ENCODE measurements at places on chromosomes 5 and 9.
A peak's percentile ranks its signal among the peaks of the same experiment; 100 is the strongest.

GRCh38 chr9:114114364-114114763, 15.3 kb upstream of the KIF12 start:
- peak; percentile 10 for DNase-seq

DNA sequence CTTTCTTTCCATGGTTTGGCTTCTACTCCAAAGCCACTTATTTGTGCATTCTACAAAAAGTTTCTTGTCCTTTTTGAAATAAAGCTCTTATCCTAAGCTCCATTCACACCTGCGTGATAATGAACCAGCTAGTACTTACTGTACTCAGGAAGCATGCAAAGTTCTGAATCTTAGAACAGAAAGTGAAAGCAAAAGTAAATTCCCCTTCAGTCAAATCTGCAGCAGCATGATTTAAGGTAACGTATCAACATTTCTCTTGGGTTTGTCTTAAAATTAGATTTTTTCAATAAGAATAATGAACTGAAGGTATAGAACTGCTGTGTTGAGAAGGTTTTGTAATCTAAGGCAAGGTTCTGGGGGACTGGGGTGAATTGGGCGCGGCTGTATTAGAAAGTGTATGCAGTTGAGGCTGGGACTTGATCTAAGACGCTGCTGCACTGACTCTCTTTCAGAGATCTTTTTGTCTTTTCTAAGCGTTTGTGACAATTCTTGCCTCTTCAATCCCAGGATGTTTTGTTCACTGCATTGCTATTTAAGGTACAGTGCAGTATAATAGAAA, at the start of gene ERAP2:
Gene ERAP2 (plus strand): TSS at position 209 of the 559 bp plus-strand sequence. CDS start 3,186 bp downstream, outside the sequence.
- no peak for DNase-seq

DNA sequence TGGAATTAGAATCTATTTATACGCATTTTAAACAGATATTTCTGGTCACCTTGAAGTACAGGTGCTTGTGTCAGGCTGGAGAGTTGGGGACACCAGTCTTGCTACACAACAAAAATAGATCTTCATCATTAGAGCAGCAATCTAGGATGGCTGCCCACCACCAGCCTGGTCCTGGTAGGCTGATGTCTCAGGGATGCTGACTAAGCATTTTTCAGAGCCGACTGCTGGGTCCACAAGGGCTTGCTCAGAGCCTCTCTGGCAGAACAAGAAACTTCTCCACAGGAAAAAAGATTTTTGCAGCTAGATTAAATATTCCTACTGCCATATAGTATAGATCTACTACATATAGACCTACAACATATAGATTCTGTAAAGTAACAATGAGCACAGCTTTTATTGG, 12.0 kb upstream of the FAM81B start:
- no peak for DNase-seq

- peak; percentile 97 for DNase-seq
Measured at GRCh38 chr9:128244837-128245231, 31.0 kb downstream of the GOLGA2 start.

- DNase-seq, result no peak
Measured at GRCh38 chr9:100577776-100578448, at the start of gene CAVIN4. Gene CAVIN4, plus strand, starts transcription at chr9:100578079. Its CDS starts 65 bp downstream, at chr9:100578144.

DNA sequence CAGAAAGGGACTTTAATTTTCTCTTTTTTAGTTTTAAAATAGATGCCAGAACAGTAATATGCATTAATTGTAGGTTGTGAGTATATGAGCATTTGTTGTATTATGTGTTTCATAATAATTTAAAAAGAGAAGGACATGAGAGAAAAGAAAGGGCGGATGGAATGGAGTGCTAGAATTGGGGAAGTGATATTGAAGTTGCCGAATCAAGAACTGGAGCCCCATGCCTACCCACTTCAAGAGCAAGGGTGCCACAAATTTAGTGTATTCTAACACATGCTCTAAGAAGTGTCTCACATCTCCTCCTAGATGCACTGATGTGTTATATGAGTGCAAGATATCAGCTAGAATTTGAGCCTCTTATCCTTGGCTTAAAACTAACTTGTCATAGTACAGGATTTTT, 43.6 kb upstream of the FYB1 start:
- no peak for DNase-seq

DNA sequence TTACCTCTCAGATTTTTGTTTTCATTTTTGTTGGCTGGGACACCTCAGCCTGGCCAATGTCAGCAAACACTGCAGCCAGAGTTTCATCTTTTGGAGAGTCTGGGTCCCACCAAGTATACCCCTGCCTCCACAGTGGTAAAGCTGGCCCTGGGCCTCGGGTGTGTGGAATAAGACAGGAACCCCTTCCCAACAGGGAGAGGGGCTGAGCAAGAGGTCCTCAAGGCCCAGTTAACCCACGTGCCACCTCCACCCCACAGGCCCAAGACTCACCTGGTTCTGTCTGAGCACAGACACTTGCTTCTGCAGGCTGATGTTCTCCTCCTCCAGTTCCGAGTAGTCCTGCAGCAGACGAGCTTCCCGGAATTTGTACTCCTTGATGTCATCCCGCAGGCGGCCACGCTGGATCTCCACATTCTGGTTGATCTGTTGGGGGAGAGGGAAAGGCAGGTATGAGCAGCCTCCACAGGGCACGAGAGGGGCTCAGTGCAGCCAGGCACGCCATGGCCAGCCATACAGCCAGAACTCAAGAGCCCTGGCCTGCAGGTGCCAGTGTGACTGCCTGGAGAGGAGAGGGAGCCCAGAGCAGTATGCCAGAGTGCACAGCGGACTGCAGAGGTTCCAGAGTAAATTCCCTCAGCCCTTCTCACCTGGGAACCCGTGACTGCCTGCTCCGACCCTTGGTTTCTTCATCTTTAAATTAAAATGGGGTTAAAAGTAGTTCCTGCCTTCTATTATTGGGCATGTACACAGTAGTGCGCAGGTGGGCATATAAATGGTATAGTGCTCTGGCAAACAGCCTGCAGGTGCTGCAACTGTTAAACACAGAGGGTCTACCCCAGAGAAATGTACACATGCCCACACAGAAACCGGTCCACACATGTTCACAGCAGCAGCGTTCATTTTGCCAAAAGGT, 42.0 kb downstream of the BICD2 start:
- DNase-seq, result no peak

- no peak for DNase-seq
Measured at GRCh38 chr9:86471171-86471815, 117.1 kb upstream of the TUT7 start.

GRCh38 chr5:6634306-6634705, 1.1 kb downstream of the SRD5A1 start:
- DNase-seq, result no peak

GRCh38 chr9:98625728-98626127, 83.0 kb downstream of the GABBR2 start:
- DNase-seq, result no peak

DNA sequence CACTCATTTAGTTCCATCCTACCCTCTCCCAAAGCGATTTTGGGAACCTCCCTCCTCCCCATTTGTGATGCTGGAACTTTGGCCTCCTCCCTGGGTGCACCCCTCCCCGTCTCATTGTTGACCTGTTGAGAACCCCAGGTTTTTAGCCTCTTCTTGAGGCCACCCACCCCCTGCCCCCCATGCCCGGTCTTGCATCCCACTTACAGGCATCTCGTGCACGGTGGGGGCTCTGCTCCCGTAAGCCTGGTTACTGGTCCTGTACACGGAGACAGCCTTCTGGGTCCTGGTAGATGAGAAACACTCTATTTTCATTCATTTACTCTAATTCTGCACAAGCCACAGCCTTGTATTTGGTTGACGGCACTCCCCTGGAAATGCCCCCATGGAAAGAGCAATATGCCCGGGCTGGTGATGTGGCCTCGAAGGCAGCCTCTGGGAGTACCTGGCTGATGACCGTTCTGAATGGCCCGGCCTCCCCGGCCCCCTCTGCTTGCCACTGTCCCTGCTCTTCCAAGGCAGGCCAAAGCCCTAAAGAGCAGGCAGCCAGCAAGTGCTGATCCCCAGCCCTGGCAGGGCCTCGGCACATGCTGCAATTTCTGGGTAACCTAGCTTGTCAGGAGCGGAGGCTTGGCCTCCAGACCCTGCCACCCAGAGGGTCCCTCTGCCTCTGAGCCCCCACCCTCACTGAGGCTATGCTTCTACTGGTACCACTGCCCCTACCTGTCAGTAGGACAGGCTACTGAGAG, 1.9 kb upstream of the MRPS2 start:
- no peak for DNase-seq

- no peak for DNase-seq
Measured at GRCh38 chr5:175447571-175447970, 3.6 kb upstream of the DRD1 start.

DNA sequence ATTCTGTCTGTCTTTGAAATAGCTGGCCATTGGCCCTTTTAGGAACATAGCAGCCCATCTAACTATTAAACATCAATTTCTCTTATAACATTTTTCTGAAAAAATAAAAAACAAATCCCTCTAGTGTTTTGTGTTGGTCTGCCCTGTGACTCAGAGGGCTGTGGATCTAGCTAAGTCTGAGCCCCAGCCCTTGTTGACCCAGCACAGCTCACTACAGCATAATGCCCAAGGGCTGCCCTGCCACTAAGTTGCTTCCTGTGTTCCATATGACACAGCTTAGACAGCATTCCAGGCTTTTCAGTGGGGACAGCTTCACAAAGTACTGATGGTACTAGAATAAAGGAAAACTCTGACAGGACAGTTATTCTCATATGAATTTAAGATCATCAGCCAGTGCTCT, 136.0 kb downstream of the SCAMP1 start:
- no peak for DNase-seq

- DNase-seq, result no peak
Measured at GRCh38 chr9:122572456-122572855, 10.7 kb downstream of the OR1L8 start.
